Activated CD4-positive, alpha-beta T cell treated with anti-CD3 and anti-CD28 coated beads for 36 hours (primary cell): ENCODE measurements at places on chromosomes 7 and 10. TPM values are rescaled to one million over a fixed set of nuclear protein-coding genes. Genes with fewer than 3 reads are reported as not detected.

GRCh38 chr10:103708627-103709288 lies 146.6 kb downstream of the SH3PXD2A start:
- DNase-seq: no peak

- DNase-seq: no peak
These were observed 43.8 kb downstream of the ENO4 start for GRCh38 chr10:116892907-116893685.

DNA sequence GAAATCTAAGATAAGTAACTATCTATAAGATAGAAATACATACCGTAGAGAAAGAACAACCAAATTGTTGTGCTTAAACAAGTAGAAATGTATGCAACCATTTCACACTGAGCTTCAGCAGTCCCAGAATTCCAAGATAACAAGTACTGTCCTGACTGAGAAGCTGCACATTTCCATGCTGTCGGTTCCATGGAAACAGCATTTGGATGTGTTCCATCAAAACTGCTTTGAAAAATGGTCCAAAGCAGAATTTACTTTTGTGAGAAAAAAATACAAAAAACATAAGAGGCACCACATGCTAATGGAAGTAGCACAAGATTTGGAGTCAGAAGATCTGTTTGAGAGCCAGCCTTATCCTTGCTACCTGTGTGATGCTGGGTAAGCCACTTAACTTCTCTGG lies 92.6 kb downstream of the MTERF1 start:
- DNase-seq: no peak

GRCh38 chr7:158911145-158911544 lies 54.8 kb downstream of the DYNC2I1 start:
- no peak for DNase-seq

- peak; percentile 35 for DNase-seq
These were observed 58.9 kb upstream of the LBX1 start for GRCh38 chr10:101287997-101288635.

Gene VIPR2
- 0.42 TPM for total RNA-seq

- no peak for DNase-seq
These were observed 386.7 kb downstream of the PHTF2 start for GRCh38 chr7:78185149-78185745.

DNA sequence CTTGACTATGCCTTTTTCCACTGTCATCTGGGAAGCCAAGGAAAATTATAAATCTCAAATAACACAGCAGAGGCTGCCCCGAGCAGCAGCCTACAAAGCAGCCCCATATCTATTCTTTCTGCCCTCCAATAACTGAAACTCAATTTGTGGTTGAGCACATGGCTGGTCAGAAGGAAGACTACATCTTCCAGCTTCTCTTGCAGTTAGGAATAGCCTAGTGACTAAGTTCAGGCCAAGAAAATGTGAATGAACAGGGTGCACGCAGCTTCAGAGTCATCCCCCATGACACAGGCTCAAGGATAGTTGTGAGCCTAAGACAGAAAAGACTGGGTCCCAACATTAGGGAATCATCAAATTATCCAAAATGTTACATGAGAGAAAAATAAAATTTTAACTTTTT lies 42.3 kb downstream of the CHCHD3 start:
- DNase-seq: no peak

Gene SFRP5
- not detected for total RNA-seq

- DNase-seq: no peak
These were observed 116.3 kb downstream of the PAXIP1 start for GRCh38 chr7:154886591-154886990.

Gene IGF2BP3
- 0.64 TPM for total RNA-seq

- no peak for DNase-seq
These were observed 28.2 kb upstream of the ZPBP start for GRCh38 chr7:50121286-50121685.

- no peak for DNase-seq
These were observed 1.2 kb downstream of the LGI1 start for GRCh38 chr10:93758891-93759410.

Gene CABCOCO1
- total RNA-seq: not detected

- DNase-seq: no peak
These were observed 177.2 kb upstream of the INHBA start for GRCh38 chr7:41880107-41880506.

DNA sequence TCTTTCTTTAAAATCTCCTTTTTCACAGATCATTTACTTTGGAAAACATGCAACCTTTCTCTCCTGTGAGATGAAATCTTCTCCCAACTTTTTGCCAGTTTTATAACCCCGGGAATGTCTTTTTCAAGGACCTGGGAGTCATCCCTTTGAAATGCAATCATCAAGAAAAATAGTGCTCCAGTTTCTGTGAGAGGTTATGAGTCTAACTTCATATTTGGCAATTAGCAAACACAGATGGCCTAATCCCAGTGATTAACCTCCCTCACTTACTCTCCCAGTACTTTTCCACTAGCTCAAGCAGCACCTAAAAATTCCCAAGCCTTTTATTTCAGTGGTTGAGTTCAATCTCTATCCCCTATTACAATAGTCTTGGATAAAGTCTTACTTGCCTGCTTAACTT lies 185.8 kb upstream of the TMEM106B start:
- no peak for DNase-seq
